ENCODE measurements at places on chromosomes 4 and X.

GRCh38 chr4:121057466-121057922 lies 14.8 kb downstream of the NDNF start:
- no peak for DNase-seq

GRCh38 chr4:3399277-3400194 lies 42.2 kb upstream of the HGFAC start:
- DNase-seq = no peak

GRCh38 chr4:43716721-43717395 lies 731.8 kb downstream of the KCTD8 start:
- no peak for DNase-seq

DNA sequence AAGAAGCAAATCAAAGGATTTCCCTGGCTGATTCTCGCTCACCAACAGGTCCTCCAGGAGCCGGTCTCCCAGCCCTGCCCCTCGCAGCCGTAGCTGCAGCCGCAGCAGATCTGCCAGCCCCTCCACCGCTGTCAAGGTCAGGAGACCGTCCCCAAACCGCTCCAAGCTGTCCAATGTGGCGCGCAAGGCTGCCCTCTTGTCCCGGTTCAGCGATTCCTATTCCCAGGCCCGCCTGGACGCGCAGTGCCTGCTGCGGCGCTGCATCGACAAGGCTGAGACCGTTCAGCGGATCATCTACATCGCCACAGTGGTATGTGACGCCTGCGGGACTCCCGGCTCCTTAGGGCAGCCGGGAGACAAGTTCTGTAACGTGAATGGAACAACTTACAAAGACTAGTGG lies 25.6 kb downstream of the SPATA18 start:
- no peak for DNase-seq

DNA sequence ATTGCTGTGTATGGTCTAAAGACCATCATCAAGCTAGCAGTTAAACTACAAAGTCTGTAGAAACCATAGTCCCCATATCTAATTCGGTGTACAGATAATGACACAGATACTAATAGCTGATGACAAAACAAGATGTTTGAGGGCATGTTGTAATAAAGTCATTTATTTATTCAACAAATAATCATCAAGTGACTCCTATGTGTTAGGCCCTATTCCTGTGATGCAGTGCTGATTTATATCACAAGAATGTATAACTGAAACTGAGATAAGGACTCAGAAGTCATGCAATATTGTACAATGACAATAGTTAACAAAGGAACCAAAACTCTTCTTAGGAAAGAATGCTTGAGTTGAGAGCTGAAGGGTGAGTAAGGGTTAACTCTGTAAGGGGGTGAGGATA lies 315.0 kb upstream of the NR3C2 start:
- DNase-seq = no peak

GRCh38 chr4:7101692-7102515 lies 34.0 kb upstream of the GRPEL1 start:
- peak; percentile 65 for DNase-seq

- peak; percentile 87 for DNase-seq
Observed at GRCh38 chr4:2935762-2936743, 27.2 kb downstream of the NOP14 start.

DNA sequence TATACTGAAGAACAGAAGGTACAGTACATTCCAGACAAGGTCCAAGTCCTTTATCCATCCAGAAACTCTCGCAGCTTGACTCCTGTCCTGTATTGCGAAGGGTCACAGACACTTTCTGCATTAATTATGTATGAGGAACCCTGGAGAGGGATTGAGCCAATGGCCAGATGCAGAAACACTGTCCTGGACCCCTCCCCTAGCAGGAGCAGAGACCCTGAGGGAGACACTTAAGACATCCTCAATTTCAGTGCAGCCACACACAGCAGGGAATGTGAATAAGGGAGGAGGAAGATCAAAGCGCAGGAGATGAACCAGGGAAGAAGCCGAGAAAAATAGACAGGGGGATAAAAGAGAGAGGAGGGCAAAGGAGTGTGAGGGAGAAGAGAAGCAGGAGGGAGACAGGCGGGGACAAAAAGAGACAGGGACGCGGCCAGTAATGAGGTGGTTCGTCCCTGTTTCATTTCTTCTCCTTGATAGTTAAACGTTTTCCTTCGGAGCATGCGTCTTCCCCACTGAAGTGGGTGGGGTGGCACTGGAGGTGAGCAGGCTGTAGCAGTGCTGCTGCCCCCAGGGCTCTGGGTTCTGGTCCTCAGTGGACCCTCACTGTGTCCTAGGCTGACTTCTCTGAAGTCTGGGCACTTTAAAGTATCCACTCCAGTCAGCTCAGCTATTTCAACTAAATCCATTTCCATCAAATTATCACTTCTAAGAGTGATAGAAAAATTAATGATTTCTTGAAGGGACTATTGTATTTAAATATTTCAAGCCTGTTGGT lies 356.4 kb upstream of the NOCT start:
- DNase-seq = no peak

- no peak for DNase-seq
Observed at GRCh38 chr4:128770807-128771206, 38.7 kb upstream of the JADE1 start.

- no peak for DNase-seq
Observed at GRCh38 chr4:175460414-175460813, 351.6 kb downstream of the GPM6A start.

GRCh38 chr4:139817657-139818452 lies 152.2 kb downstream of the MGST2 start:
- DNase-seq = no peak

DNA sequence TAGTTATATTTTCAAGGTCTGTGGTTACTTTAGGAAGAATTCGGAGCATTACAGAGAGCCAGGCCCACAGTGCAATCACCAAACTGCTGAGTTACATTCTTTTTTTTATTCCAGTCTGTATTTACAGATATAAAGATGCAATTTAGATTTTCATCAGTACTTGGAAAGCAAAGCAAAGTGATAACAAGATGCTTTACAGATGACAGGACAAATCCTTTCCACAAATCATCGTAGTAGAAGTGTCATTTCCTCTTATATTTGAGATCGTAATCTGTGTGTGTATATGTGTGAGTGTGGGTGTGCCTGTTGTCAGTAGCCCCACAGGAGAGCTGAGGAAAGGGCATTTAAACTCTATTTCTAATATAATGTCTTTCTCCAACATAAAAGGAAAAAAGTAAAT lies 1893.7 kb downstream of the STIM2 start:
- no peak for DNase-seq
